ENCODE measurements at places on chromosomes 11 and 22.

DNA sequence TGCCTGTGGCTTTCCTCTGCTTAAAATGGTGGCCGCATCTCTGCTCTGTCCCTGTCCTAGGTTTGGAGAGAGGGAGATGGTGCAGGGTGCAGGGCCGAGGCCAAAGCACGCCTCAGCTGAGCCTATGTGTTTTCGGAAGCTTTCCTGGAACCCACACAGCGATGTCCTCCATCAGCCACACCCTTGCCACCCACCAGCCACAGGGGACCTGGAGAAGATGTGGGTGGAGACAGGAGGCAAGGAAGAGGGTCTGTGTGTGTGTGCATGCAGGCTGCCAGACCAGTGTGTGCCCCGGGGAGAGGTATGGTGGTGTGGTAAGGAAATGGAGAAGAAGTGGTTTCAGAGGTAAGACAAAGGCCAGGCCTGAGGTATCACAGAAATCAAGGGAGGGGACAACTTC, 155.7 kb downstream of the TBC1D22A start:
- DNase-seq = no peak

DNA sequence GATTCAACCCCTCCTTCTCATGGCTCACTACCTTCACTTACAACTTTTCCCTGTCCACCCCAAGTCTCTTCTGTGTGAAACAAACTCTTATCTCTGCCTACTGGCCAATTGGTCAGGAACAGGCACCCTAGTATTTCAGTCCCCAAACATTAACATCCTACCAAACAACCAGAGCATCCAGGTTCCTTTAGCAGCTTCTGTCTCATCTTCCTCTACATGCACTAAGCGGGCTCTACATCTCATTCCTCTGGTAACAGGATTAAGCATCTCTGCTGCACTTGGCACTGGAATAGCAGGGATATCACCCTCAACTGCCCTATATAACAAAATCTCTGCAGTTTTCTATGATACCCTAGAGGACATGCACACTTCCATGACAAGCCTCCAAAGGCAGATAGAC, 116.2 kb downstream of the JRKL start:
- DNase-seq = no peak

GRCh38 chr22:25027959-25028840, 75.7 kb downstream of the KIAA1671 start:
- DNase-seq = no peak

DNA sequence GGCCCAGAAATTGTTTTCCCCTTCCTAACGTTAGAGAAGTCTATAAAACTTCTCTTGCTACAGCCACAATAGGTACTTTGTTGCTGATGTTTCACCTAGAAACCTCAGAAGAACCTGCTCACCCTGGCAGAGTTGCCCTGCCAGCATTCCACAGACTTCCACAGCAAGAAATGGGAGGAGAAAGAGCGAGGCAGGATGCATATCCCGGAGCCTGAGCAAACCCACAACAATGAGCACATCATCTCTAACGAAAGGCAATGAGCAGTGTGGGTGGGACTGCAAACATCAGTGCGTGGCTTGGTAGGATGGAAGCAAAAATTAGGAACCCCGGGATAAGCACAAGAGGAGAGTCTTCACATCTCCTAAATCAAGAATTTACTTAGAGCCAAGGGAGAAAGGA, 892.3 kb downstream of the OPCML start:
- no peak for DNase-seq

Data from hippocampal formation (tissue), 2 donors.